Stimulated activated CD4-positive, alpha-beta T cell treated with anti-CD3 and anti-CD28 coated beads, Interleukin-2, amount 100 ng/mL, for 48 hours (primary cell): ENCODE measurements at places on chromosomes 12 and 14.

DNA sequence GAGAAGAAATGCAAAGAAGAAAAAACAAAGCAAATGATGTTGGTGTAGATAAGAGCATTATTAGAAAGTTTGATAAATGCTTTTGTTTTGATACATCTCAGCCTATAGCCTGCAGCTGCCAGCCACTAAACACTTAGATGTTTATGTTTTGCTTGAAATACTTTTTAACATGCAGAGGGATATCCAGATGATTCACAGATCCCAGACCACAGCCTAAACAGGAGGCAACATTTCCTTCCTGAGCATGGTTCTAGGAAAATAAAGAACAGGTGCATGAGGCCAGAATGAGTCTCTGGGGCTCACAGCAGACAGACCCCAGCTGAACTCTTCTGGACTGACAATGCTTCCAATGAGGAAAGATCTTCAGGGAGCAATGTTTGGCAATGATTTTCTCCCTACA lies 103.7 kb upstream of the EEA1 start:
- DNase-seq: no peak

DNA sequence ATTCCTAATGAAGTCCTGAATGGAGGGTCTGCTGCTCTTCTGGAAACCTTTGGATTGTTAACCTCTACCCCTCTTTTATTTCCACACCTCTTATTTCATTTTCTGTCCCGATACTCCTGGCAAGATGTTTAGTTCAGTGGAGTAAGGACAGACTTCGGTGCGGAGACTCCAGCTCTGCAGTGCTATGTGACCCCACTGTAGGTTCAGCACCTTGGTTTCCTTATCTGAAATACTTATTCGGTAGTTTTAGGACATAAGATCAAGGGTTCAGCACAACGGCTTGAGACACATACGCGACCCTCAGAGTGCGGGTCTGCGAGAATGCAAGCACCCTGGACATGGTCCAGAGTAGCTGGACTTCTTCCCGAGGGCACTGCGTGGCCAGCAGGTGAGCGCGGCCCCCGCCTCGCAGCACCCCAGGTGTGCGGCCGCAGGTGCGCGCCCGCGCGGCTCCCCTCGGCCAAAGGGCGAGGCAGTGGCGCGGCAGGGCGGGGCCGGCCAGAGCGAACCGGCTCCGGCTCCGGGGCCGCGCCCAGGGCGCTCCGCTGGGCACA lies 465 bp upstream of the FGD4 start:
- no peak for DNase-seq

- no peak for DNase-seq
Observed at GRCh38 chr12:50618864-50619609, 114.3 kb downstream of the DIP2B start.

DNA sequence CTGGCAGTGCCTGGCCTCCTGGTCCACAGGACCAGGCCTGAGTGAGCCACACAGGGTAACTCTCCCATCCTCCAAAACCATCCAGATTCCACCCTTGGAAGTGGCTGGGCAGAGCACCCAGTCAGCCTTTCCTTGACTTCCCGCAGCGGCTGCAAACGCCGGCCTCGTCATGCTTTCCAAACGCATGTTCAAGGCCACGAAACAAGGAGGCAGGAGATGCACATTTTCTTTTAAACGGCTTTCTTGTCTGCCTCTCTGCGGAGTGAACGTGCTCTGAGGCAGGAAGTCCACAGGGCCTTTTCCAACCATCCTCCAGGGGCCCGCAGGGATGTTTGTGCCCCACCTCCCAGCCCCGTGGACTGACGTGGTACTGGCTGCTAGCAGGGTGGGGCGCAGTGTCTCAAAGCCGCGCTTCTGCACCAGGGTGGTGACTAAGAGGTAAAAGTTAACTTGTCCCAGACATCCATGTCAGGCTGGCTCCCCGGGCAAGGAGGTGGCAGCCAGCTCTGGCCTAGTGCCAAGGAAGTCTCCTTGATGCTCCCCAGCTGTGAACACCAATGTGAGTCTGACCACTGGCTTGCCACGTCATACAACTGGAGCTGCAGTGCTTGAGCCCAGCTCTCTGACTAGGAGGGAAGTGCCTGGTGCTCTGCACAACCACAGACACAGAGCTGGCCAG lies 45.0 kb downstream of the KCNA5 start:
- DNase-seq: no peak

GRCh38 chr14:57038689-57039088 lies 228.4 kb upstream of the OTX2 start:
- DNase-seq: no peak

DNA sequence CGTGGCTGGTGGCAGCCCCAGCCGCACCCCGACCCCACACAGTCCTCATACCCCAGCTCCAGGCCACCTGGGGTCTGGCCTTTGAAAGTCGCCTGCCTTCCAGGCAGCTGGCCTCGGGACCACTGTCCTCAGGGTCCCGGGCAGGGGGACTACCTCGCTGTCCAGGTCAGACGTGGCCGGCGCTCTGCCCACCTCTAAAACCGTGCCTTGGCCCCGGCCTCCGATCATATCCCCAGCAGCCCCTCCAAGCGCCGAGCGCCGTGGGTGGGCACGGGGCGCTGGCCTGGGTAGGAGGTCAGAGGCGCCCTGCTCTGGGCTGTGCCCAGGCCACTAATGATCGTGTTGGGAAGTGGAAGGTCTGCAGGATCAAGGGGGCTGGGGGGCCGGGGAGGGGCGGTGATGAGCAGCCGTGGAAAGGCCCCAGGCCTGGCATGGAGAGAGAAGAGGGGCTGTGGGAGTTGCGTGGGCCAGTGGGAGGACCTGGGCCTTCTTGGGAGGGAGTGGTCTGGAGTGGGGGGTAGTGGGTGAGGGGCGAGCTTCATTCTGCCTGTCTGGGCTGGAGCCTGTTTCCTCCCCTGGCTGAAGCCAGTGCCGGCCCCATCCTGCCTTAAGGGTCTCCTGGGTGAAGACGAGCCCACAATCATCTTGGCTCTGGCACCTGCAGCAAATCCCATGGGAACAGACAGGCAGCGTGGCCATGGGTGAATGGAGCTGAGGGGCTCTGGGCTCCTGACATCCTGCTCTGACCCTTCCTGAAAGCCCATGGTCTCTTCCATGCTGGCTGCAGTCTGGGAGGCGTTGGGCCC lies 4.9 kb downstream of the TMEM121 start:
- no peak for DNase-seq

DNA sequence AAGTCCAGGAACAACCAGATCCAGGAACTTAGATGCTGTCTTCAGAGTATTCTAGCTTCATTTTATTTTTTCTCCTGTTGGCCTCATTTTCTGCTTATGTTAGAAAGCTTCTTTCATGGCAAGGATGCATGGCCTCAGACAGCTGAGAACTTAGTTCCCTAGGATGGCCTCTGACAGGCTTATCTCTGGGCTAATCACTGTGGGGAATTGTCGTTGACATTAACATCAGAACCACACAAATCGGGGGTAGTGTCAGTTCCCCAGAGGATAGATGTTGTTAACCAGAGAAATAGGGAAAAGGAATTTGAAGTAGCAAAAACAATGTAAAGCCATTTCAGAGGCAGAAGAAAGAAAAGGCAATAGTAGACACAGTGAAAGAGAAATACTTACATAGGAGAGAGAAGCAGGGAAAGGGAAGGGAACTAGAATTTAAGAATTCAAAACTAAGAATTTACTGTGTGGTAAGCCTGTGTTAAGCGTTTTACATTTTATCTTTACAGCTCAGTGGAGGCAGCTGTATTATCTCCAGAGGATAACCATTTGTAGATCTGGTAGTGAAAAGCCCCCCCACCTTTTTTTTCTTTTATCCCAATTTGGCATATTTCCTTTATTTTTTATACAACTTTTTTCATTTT lies 21.8 kb downstream of the FUT8 start:
- DNase-seq: no peak

GRCh38 chr12:56202366-56202765 lies 13.1 kb upstream of the SMARCC2 start:
- DNase-seq: no peak

DNA sequence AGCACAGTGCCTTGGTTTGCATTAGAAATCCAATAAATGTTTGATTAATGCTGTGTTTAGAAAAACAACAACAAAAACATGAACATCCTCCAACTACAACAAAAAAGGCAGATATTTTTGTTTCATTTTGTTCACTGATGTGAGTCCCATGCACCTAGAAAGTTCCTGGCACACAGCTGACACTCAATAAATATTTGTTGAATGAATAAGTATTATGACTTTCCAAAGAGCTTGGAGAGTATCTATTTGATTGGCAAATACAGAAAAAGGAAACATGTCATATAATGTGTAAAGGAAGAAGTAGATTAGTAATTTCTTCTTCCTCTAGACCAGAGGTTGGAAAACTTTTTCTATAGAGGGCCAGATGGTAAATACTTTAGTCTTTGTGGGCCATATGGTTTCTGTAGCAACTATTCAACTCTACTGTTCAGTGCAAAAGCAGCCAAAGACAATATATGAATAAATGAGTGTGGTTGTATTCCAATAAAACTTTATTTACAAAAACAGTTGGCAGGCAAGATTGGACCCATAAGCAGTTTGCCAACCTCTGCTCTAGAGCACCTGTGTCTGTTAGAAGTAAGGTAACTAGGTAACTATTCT lies 312.3 kb upstream of the DIO2 start:
- DNase-seq: no peak

- DNase-seq: no peak
Observed at GRCh38 chr14:75690010-75690409, 29.0 kb downstream of the TTLL5 start.

DNA sequence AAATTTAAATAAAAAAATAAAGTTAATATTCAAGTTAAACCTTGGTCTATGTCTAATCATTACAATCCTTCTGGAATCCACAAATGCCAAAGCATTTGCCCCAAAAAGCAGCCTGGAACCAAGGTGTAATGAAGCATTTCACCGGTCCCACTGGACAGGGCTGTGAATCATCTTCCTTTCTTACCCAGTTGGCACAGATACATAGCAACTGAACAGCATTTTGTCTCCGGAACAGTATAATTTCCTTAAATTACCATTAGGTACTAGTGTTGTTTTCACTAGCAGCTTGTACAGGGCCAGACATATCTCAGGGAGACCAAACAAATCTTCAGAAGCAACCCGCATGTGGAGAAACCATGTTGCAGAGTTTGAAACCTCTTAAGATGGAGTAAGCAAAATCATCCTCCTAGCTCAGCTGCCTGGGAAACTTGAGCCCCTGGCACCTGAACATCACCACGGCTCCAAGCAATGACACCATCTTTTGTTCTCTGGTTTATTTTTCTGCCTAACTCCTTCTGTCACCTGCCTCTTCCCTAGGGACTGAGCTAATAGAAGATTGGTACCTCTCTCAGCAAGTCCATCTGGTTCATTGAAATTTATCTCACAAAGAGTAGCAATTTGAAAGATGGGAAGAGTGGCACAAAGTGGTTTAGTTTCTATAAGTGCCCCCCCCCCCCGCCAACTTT lies 17.9 kb upstream of the MDM1 start:
- no peak for DNase-seq

- DNase-seq: no peak
Observed at GRCh38 chr12:25423355-25424050, 129.6 kb downstream of the LMNTD1 start.

GRCh38 chr14:39434401-39434800 lies 2.2 kb upstream of the FBXO33 start:
- DNase-seq: no peak
